ENCODE measurements at places on chromosomes 3 and 15.

DNA sequence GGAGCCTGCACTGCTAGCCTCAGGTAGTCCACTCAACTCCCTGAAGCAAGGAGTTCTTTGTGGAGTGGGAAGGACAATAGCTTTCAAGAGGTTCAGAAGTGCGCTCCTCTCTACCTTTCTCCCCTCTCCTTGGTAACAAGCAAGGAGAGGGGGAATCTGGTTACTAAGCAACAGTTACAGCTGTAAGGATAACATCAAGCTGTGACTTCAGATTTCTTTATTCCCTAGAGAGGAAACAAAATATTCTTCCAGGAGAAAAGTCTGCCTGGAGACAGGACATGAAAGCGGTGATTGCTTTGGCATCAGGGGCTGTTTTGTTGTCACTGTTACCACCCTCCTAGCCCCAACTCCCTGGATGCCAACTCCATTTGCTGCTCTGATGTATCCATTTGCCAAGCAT is 70.4 kb downstream of the TRANK1 start:
- H3K4me1 ChIP-seq: no peaks in the 10 kb centered on the region
- H3K27me3 ChIP-seq: no peaks in the 10 kb centered on the region
- DNase-seq: no peak
- H3K4me3 ChIP-seq: no peak overlapping the region
- no peak overlapping the region for H3K27ac ChIP-seq

DNA sequence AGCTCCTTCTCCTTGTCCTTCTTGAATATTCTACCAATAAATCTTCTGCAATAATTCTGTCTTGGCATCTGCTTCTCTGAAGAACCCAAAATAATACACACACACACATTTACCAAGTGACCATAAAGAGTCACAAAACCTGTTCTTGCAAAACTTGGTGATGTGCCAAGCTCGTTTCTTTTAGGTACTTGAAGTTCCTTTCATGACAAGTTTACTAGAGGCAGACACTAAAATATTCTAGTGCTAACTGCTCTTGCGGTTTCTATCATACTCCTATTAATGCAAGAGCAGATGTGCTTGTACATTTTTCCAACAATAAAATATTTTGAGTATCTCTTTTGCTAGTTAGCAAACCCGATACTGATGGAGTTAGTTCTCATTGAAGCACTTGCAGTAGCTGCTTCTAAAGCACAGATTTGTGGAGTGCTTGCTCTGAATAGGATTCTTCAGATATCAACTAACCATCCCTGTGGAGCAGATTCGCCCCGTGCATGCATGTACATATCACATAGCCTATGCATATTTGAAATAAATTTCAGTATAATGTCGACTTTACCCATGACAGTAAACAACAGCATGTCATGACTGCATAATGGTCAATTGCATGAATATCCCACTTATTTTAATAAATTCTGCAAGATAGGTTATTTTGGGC is 23.2 kb downstream of the HHLA2 start:
- no peaks in the 10 kb centered on the region for H3K36me3 ChIP-seq
- DNase-seq: no peak
- no peak overlapping the region for H3K27ac ChIP-seq

DNA sequence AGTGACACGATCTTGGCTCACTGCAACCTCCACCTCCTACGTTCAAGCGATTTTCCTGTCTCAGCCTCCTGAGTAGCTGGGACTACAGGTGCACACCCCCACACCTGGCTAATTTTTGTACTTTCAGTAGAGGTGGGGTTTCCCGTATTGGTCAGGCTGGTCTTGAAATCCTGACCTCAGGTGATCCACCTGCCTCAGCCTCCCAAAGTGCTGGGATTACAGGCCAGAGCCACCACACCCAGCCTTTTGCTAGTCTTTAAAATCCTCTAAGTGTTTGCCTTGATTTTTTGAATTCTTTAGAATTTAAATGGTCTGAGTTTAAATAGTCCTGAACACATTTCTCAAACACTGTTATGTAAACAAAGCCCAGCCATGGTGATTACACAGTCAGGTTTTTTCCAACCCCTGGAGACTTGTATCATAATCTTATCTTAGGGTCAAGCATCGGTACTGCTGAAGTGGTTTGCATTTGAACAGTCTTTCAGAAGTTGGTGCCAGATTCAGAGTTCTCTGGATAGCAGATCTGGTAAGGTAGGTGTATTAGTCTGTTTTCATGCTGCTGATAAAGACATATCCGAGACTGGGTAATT is 28.2 kb upstream of the PIAS1 start:
- no peak for DNase-seq
- H3K4me1 ChIP-seq: no peaks in the 10 kb centered on the region
- no peaks in the 10 kb centered on the region for H3K27me3 ChIP-seq
- H3K27ac ChIP-seq: no peak overlapping the region
- no peaks in the 10 kb centered on the region for H3K36me3 ChIP-seq

DNA sequence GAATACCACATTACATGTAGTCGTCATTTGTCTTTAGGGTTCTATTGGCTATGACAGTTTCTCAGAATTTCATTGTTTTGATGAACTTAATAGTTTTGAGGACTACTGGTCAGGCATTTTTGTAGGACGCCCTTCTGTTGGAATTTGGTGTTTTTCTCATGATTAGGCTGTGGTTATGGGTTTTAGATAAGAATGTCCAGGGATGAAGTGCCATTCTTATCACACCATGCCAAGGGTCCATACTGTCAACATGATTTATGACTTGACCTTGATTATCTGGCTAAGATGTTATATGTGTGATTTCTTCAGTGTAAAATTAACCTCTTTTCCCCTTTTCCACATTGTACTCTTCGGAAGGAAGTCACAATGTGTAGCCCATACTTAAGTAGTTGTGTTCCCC is 135.3 kb downstream of the DIPK2A start:
- no peak overlapping the region for H3K27ac ChIP-seq
- DNase-seq: no peak
- H3K27me3 ChIP-seq: no peaks in the 10 kb centered on the region
- H3K36me3 ChIP-seq: no peaks in the 10 kb centered on the region

DNA sequence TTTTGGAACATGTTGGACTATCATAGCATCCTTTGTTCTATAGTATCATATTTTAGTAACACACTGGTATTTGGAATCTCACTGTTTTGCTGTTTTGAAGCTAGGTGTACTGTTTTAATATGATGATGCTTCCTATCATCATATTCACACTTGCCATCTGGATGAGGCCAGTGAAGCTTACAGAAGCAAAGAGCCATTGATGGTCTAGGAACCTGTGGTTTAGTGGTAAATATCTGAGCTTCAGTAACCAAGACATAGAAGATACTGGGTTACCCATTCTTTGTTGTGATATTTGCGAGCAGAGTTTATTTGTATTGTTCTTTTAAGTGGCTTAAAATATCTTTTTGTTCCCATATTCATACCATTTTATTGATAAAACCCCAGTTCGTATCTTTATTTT is 304.1 kb downstream of the SATB1 start:
- H3K27ac ChIP-seq: no peak overlapping the region
- DNase-seq: no peak
- H3K36me3 ChIP-seq: no peaks in the 10 kb centered on the region
- H3K27me3 ChIP-seq: no peaks in the 10 kb centered on the region
- no peak overlapping the region for H3K4me3 ChIP-seq

GRCh38 chr15:43209059-43209824 is 11.6 kb downstream of the EPB42 start:
- H3K27ac ChIP-seq: no peak overlapping the region
- no peaks in the 10 kb centered on the region for H3K4me1 ChIP-seq
- no peak for DNase-seq
- no peaks in the 10 kb centered on the region for H3K36me3 ChIP-seq
- H3K27me3 ChIP-seq: no peaks in the 10 kb centered on the region

GRCh38 chr3:136078421-136079364 is 113.2 kb downstream of the PPP2R3A start:
- H3K4me1 ChIP-seq: peaks cover 3% of the 10 kb centered on the region
- DNase-seq: no peak
- H3K27ac ChIP-seq: no peak overlapping the region
- H3K4me3 ChIP-seq: no peak overlapping the region

- H3K36me3 ChIP-seq: no peaks in the 10 kb centered on the region
- DNase-seq: no peak
- H3K27me3 ChIP-seq: no peaks in the 10 kb centered on the region
- no peaks in the 10 kb centered on the region for H3K4me1 ChIP-seq
- H3K27ac ChIP-seq: no peak overlapping the region
- H3K4me3 ChIP-seq: no peak overlapping the region
These were observed 80.8 kb upstream of the PROK2 start for GRCh38 chr3:71865727-71866126.

GRCh38 chr3:129867506-129868124 is 25.9 kb downstream of the TMCC1 start:
- H3K36me3 ChIP-seq: no peaks in the 10 kb centered on the region
- DNase-seq: no peak
- no peaks in the 10 kb centered on the region for H3K27me3 ChIP-seq
- H3K27ac ChIP-seq: no peak overlapping the region
- H3K4me1 ChIP-seq: no peaks in the 10 kb centered on the region

DNA sequence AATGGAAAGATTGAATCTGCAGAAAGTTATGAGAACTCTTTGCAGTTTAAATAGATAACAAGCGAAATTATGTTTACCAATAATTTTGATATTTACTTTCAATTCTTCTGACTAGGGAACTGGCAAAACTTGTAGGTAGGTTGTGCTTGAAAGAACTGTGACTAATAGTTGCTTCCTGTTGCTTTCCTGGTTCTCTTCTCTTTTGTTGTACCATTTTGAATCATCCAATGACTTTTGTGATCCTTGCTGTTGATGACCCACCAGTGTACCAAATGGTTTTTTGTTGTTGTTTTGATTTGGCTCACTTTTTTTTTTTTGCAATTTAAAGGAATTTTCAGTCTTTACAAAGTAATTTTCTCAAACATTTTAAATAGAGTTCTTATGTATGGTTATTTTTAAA is 64.9 kb upstream of the DCBLD2 start:
- H3K4me1 ChIP-seq: no peaks in the 10 kb centered on the region
- H3K36me3 ChIP-seq: no peaks in the 10 kb centered on the region
- H3K27ac ChIP-seq: no peak overlapping the region
- no peak for DNase-seq

DNA sequence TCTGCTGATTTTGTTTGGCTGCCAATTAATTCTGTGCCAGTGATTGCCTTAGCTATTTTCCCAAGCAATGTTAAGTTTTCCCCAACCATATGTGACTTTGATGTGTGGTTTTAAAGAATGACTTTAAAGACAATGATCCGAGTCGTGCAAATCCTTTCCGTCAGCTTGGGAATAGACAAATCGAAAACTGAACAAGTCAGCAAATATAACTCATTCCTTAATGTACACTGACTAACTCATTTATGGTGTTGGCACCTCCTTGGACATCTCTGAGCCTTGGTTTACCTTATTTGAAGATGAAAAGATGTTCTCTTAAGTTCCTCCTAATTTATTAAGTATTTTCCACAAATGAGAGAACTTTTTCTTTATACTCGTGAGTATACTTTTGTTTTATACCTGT is 249.4 kb upstream of the SLCO3A1 start:
- H3K36me3 ChIP-seq: no peaks in the 10 kb centered on the region
- H3K27me3 ChIP-seq: no peaks in the 10 kb centered on the region
- H3K4me3 ChIP-seq: no peak overlapping the region
- no peaks in the 10 kb centered on the region for H3K4me1 ChIP-seq
- H3K27ac ChIP-seq: no peak overlapping the region
- DNase-seq: no peak

DNA sequence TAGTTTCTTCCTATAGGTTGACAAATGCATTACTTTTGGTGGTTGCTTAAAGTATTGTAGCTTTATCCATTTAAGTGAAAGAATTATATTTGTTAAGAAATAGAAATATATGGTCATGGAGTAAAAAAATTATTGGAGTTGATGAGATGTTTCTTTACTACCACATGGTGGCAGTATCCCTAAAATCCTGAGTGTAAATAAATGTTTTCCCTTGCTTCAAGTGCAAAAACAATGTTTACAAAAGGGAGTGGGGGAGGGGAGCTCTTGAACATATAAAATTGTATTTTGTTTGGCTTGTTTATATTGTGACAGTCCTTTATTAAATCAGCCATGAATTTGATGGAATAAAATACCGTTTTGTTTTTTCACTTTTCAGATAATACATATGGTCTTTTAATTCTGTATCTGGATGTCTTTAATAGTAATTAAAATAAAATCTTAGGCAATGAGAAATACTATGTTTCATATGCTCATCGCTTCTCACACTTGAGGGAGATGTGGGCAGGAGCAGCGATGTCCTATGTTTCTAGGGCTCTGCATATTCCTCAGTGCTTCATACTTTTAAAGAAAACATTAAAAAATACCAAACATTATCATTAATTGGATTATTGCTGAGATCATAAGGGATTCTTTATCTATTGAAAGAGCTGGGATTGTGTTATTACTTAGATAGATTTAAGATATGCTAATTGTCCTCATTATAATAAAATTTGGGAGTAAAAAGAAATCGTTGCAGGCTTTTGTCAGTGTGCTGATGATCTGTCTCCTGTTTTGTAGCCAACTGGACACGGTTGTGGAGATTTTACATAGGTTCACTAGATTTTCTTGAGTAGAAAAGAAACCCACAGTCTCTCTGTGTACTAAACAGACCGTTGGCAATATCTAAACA is 349.7 kb downstream of the TUSC7 start:
- no peak overlapping the region for H3K27ac ChIP-seq
- H3K27me3 ChIP-seq: no peaks in the 10 kb centered on the region
- H3K4me1 ChIP-seq: no peaks in the 10 kb centered on the region
- no peak overlapping the region for H3K4me3 ChIP-seq

GRCh38 chr15:34717729-34718128 is 37.1 kb downstream of the GJD2 start:
- no peak overlapping the region for H3K4me3 ChIP-seq
- no peaks in the 10 kb centered on the region for H3K27me3 ChIP-seq
- no peak overlapping the region for H3K27ac ChIP-seq
- H3K36me3 ChIP-seq: no peaks in the 10 kb centered on the region
- no peak for DNase-seq

GRCh38 chr3:124615896-124616543 is 114.2 kb upstream of the UMPS start:
- DNase-seq: no peak
- H3K27ac ChIP-seq: no peak overlapping the region
- H3K4me3 ChIP-seq: no peak overlapping the region

DNA sequence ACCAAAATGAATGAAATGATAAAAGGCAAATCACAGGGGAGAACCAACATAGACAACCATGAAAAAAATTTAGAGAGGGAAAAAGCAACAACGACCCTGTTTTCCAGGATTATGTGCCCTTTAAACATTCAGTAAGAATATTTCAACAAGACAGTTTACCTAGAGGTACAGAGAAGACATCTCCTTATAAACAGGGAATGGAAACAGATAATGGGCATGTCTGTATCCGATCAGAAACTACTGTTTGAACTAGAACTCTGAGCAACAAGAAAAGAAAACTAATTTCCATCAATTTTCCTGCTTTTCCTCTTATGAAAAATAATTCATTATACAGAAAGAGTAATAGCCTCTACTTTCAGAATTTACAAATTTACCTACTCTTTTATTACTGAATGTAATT is 39.3 kb downstream of the DLG1 start:
- H3K27ac ChIP-seq: no peak overlapping the region
- peaks cover 3% of the 10 kb centered on the region for H3K36me3 ChIP-seq
- no peak overlapping the region for H3K4me3 ChIP-seq

DNA sequence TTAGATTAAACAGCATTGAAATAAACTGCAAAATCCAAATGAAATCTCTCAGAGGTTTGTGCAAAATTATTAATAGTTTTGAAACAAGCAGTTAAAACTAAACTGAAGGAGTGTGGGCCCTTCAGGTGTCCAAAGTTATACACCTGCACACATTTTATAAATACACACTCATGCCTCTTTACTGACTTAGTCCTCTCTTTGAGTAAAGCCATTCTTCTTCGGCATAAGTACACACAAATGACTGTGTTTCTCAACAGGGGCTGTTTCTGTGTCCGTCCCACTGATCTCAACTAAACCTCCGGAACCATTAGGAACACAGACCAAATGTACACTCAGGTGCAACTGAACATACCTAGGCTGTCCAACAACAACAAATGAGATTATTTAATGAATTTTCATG is 18.8 kb downstream of the MECOM start:
- H3K36me3 ChIP-seq: no peaks in the 10 kb centered on the region
- H3K4me3 ChIP-seq: no peak overlapping the region
- peaks cover 61% of the 10 kb centered on the region for H3K4me1 ChIP-seq
- H3K27ac ChIP-seq: no peak overlapping the region

Data from thoracic aorta (tissue), 2 donors.